AG09319 (cell line): ENCODE measurements at places on chromosomes 16 and 17.

GRCh38 chr17:65181237-65182061, 44.3 kb downstream of the RGS9 start:
- DNase-seq, result no peak

- DNase-seq, result no peak
Measured at GRCh38 chr16:48121276-48121675, 34.5 kb downstream of the ABCC12 start.

- no peak for DNase-seq
Measured at GRCh38 chr16:52128361-52128760, 418.6 kb downstream of the TOX3 start.

DNA sequence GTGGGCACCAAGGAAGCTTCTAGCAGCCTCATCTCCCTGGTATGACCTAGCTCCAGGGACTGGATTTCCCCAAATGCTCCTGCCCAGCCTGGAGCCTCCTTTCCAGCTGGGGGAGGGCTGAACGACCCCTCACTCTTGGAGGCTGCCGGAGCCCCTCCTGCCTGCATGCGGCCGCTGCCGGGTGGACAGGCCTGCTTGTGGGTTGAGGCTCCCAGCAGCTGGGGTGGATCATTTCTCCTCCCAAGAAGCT, 213.6 kb downstream of the SEC14L1 start:
- no peak for DNase-seq

DNA sequence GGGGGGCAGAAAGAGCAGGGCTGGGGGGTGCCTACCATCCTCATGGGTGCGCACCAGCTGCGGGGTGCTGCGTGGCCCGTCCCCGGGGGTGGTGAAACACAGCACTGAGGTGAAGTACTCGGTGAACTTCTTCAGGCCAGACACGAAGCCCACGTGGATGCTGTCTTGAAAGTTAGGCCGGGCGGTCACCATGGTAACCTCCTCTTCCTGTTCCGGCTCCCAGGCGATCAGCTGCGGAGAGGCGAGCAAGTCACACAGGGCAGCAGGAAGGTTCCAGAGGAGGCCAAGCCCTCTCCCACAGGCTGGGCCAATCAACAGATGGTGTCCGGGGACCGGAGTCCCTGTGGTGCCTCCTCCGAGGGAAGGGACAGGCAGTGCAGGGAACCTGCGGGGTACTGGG, 90.1 kb upstream of the CDC42EP4 start:
- DNase-seq, result no peak
